ENCODE measurements at places on chromosomes 6 and 20.

GRCh38 chr6:125346201-125346925 lies 44.6 kb upstream of the HDDC2 start:
- no peak for DNase-seq
- H3K27ac ChIP-seq = no peak overlapping the region
- no peaks in the 10 kb centered on the region for H3K36me3 ChIP-seq
- H3K4me1 ChIP-seq = no peaks in the 10 kb centered on the region
- no peak overlapping the region for H3K4me3 ChIP-seq

DNA sequence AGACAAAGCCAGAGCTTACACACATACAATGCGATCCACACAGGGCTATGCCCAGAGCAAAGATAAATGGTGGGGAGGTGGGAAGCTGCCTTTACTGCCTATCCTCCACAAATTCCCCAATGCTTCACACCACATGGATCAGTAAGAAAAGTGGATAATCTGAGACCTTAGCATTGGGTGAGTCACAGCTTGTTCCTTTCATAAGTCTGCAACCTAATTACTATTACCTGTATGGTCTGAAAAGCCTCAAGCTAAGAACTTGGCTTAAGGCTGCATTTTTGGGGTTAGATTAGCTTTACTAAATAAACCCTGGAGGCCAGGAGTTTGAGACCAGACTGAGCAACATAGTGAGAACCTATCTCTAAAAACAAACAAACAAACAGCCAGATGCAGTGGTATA lies 66.0 kb upstream of the BTBD3 start:
- no peak overlapping the region for H3K4me3 ChIP-seq
- no peak for DNase-seq
- H3K27me3 ChIP-seq = no peaks in the 10 kb centered on the region

- no peaks in the 10 kb centered on the region for H3K4me1 ChIP-seq
- no peak overlapping the region for H3K27ac ChIP-seq
- H3K27me3 ChIP-seq = peaks cover 7% of the 10 kb centered on the region
- H3K36me3 ChIP-seq = no peaks in the 10 kb centered on the region
- H3K4me3 ChIP-seq = no peak overlapping the region
- peak; percentile 53 for DNase-seq
Measured at GRCh38 chr20:57514273-57514751, 10.6 kb downstream of the CTCFL start.

GRCh38 chr20:61560361-61560853 lies 308.3 kb downstream of the CDH4 start:
- no peak for DNase-seq
- no peak overlapping the region for H3K27ac ChIP-seq
- no peak overlapping the region for H3K4me3 ChIP-seq
- H3K4me1 ChIP-seq = no peaks in the 10 kb centered on the region
- H3K27me3 ChIP-seq = no peaks in the 10 kb centered on the region
- no peaks in the 10 kb centered on the region for H3K36me3 ChIP-seq

- H3K36me3 ChIP-seq = peaks cover 21% of the 10 kb centered on the region
- H3K27me3 ChIP-seq = no peaks in the 10 kb centered on the region
- peaks cover 8% of the 10 kb centered on the region for H3K4me1 ChIP-seq
- peak overlapping the region; percentile 57 for H3K27ac ChIP-seq
Measured at GRCh38 chr6:36177166-36177565, 19.4 kb upstream of the BRPF3 start.

DNA sequence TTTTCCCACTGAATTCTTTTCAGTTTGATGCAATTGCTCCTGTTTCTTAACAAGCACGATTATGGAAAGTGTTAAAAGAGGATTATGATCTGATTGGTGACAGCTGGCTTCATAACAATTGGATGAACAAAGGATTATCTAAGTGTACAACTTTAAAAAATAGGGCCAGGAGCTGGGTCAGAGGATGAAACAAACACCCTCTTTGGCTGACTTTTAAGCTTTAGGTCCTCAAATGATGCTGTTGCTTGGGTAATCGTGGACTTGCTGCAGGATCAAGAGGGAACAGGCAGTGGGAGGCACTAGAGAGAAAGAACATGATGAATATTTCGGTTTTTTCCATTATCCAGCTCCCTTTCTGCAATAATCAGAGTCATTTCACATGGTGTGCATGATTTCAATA lies 35.5 kb upstream of the TMX4 start:
- H3K27me3 ChIP-seq = peaks cover 3% of the 10 kb centered on the region
- H3K36me3 ChIP-seq = no peaks in the 10 kb centered on the region
- H3K4me3 ChIP-seq = no peak overlapping the region

- no peaks in the 10 kb centered on the region for H3K4me1 ChIP-seq
- peaks cover 2% of the 10 kb centered on the region for H3K27me3 ChIP-seq
- no peak for DNase-seq
- no peak overlapping the region for H3K4me3 ChIP-seq
- H3K36me3 ChIP-seq = no peaks in the 10 kb centered on the region
Measured at GRCh38 chr6:148044261-148044751, 298.3 kb upstream of the SASH1 start.

All from activated CD8-positive, alpha-beta T cell treated with anti-CD3 and anti-CD28 coated beads for 36 hours (primary cell).